Midbrain (tissue), 1 donor: ENCODE measurements at places on chromosomes 3 and 15.

- DNase-seq: no peak
Observed at GRCh38 chr3:59451800-59452746, 402.2 kb upstream of the CFAP20DC start.

DNA sequence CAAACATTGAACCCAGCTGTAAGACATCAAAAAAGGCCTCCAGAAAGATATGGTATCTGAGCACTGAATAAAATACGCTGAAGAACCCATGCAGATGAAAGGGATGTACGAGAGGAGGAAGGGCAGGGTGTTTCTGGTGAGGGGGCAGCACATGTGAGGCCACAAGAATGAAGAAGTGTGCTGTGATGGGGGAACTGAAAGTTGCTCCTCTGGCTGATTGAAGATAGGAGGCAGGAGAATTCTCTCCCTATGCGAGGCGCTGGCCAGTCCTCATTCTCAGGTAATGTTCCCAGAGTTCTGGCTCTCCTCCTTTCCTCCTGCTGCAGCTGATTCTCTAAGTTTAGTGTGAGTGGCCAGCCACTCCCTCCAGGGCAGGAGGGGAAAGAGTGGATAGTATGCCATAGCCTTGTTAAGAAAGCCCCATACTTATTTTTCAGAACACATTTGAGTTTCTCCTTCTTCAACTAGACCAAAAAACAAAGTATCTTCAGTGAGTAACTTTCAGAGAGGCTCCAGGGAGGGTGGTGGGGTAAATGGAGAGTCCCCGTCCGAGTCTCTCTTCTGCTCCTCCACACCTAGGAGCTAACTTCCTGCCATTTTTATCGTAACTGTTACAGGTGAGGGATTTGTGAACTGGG lies 26.9 kb upstream of the MYO1E start:
- peak; percentile 13 for DNase-seq

- DNase-seq: peak; percentile 47
Observed at GRCh38 chr3:108103886-108104797, 13.3 kb upstream of the CD47 start.

DNA sequence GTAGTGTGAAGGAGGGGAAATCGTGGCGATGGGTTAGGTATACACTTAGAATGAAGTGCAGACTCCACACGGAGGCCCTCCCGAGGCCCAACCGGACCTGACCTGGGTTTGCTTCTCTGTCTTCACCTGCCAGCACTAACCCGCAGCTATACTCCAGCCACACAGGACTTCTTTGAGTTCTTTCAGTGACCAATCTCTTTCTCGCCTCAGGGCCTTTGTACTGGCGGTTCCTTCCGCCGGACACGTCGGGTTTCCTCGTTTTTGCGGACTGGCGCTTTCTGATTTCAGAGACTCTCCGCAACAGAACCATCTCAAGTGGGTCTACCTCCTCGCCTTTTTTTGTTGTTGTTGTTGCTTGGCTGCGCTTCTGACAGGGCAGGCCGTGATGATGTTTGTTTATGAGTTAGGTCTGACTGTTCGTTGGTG lies at the start of gene NEIL1:
TSS of gene NEIL1 (plus strand) at position 244 of the 426 bp plus-strand sequence. CDS start 1,867 bp downstream, outside the sequence.
- DNase-seq: no peak

- DNase-seq: no peak
Observed at GRCh38 chr3:124383846-124384466, 346.3 kb upstream of the UMPS start.

GRCh38 chr3:78912259-78912658 lies 855.5 kb downstream of the ROBO1 start:
- no peak for DNase-seq

DNA sequence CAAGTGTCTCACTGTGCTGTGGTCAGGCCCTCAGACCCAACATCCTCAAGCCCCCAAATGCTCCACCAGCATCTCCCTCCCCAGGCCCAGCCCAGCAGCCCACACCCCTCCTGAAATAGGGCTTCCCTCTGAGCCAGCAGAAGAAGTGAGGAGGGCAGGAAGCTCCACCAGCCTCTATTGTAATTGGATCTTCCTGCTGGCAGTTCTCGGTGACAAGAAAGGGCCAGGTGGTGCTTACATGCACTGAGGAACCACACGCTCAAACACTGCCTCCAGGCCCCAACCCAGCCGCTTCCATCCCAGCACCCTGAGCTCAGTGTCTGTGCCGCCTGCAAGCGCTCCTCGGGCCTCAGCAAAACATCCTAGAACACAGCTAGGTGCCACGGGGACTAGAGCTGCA lies 96.7 kb downstream of the ATP10A start:
- DNase-seq: no peak

- DNase-seq: no peak
Observed at GRCh38 chr15:66631616-66632263, 65.9 kb upstream of the LCTL start.

- DNase-seq: no peak
Observed at GRCh38 chr3:74842649-74843048, 228.2 kb upstream of the CNTN3 start.

DNA sequence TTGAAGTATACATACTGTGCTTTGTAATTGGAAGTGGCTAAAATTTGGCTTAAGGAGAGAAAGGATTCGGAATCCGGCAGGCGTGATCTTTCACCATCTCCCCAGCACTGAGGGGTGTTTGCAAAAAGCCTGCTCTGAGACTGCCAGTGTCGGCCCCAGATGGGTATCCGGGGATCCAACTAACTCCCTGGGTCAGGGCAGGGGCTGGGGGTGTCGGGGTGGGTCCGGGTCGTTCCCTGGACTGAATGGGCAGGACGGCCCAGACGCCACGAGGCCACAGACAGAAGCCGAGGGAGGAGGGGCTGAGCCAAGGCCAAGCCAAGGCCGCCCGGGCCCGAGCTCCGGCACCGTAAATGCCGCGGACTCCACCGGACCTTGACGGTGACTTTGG lies 349 bp downstream of the PPIB start:
- DNase-seq: no peak

- no peak for DNase-seq
Observed at GRCh38 chr3:193389335-193389734, 10.8 kb upstream of the ATP13A5 start.

- no peak for DNase-seq
Observed at GRCh38 chr15:55736756-55737155, 6.2 kb downstream of the PRTG start.

- DNase-seq: no peak
Observed at GRCh38 chr3:190722181-190722905, 140.2 kb downstream of the GMNC start.

GRCh38 chr15:51706291-51706690 lies 25.0 kb downstream of the SCG3 start:
- no peak for DNase-seq

DNA sequence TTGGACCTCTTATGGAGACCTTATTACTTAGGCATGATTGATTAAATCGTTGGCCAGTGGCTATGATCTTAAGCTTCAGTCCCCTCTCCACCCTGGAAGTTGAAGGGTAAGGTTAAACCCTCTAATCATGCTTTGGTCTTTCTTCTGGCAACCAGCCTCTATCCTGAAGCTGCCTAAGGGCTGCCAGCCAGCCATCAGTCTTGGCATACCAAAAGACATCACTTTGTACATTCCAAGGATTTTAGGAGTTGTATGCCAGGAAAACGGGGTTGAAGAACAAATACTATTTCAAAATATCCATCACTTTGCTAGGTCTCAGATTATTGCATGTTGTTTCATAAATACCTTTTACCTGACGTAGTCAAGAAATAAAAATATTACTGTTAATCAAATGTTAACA lies 28.9 kb downstream of the UBE2E2 start:
- no peak for DNase-seq

GRCh38 chr3:115885621-115886020 lies 262.3 kb downstream of the GAP43 start:
- no peak for DNase-seq

GRCh38 chr3:156033428-156033827 lies 87.0 kb upstream of the KCNAB1 start:
- DNase-seq: no peak

DNA sequence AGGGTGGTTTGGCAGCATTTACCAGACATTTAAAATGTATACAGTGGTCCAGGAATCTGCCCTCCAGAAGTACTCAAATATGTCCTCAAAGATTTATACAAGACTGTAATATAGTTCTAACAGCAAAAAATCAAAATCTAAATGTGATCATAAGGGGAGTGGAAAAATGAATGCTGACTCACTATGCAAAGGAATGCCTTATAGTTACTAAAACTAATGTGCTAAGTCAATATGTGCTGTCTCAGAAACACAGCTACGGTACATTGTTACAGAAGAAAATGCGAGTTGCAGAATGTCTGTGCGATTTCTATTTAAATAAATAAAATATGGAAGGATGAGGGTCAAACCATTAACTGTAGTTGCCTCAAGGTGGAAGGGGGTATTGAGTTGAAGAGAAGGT lies 230.1 kb upstream of the UBE2E1 start:
- DNase-seq: no peak

GRCh38 chr15:81291916-81292522 lies 31.9 kb downstream of the STARD5 start:
- no peak for DNase-seq

DNA sequence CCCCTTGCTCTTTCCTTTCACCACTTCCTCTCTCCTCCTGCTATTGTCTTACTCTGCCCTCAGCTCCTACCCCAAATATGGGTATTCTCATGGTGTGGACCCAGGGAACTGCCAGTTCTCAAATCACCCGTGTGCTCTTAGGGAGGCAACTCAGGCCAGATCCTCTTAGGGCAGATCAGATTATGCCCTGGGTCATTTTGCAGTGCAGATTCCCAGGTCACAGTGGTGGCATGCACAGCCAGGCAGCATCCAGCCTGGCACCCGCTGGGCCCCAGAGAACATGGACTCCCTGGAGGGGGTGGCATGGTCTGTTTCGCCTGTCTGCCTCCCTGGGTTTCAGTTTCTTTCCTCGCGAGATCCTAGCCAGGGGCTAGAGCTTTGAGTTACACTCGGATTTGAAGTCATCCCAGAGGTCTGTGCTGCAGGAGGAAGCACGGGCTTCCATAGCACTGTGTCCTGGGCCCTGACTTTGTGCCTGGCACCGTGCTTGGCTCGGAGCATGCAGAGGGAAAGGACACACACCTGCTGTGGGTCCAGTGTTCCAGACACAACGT lies 96.1 kb downstream of the TOP2B start:
- DNase-seq: no peak

- DNase-seq: no peak
Observed at GRCh38 chr3:189531271-189531670, 99.9 kb upstream of the TP63 start.

DNA sequence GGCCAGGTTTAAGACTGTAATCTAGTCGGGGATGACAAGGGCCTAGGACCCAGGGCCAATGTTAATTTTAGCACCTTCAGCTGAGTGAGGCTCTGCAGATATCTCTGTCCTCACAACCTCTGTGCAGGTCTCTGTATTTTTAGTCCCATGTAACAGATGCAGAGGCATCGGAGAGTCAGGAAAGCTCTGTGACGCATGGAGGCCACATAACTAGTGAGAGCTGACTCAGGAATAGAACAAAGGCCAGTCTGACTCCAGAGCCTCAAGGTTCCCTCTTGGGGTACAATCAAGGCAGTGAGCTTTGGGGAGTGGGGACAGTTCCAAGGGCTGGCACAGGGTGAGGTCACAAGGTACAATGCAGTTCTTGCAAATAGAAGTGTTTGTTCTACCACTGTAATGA lies 31.0 kb downstream of the FSTL1 start:
- peak; percentile 10 for DNase-seq

DNA sequence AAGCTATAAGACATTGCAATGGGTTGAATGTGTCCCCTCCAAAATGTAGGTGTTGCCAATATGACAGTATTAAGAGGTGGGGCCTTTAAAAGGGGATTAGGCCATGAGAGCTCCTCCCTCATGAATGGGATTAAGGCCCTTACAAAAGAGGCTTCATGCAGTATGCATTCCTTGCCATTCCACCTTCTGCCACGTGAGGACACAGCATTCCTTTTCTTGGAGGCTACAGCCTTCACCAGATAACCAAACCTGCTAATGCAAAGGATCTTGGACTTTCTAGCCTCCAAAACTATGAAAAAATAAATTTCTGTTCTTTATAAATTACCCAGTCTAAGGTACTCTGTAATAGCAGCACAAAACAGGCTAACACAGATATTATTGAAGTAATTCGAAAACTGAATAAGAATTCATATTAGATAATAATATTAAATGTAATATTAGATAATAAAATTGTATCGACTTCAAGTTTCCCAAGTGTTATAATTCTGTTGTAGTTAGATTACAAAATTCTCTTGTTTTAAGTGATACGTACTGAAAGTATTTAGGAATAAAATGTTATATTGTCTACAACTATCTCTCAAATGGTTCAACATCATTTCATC lies 29.4 kb upstream of the ATP8B4 start:
- DNase-seq: no peak

- DNase-seq: no peak
Observed at GRCh38 chr15:27846722-27847395, 252.3 kb downstream of the OCA2 start.

DNA sequence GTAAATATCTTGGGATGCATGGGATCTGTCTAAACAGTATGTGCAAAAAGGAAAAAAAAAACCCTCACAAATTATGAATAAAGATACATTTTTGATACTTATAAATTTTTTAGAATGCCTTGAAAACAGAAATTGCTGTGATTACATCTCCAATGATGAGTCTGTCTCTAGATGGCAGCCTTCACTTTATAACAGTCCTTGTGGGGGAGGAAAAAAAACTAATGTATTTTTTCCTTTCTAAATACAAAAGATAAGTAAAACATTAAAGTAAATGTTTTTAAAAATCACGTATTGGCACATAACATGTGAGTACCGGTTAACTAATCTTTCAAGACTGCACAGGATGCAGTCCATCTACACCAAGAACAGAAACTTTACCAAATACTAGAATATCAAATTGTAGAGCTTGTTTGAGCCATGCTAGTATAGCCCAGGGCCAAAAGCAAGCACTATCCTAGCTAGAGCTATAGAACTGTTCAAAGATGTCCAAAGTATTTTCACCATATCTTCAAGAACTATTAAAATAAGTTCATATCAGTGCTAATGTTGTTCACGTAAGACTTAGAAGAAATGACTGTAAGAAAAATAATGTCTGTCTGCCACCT lies 206.4 kb downstream of the STAG1 start:
- peak; percentile 62 for DNase-seq

DNA sequence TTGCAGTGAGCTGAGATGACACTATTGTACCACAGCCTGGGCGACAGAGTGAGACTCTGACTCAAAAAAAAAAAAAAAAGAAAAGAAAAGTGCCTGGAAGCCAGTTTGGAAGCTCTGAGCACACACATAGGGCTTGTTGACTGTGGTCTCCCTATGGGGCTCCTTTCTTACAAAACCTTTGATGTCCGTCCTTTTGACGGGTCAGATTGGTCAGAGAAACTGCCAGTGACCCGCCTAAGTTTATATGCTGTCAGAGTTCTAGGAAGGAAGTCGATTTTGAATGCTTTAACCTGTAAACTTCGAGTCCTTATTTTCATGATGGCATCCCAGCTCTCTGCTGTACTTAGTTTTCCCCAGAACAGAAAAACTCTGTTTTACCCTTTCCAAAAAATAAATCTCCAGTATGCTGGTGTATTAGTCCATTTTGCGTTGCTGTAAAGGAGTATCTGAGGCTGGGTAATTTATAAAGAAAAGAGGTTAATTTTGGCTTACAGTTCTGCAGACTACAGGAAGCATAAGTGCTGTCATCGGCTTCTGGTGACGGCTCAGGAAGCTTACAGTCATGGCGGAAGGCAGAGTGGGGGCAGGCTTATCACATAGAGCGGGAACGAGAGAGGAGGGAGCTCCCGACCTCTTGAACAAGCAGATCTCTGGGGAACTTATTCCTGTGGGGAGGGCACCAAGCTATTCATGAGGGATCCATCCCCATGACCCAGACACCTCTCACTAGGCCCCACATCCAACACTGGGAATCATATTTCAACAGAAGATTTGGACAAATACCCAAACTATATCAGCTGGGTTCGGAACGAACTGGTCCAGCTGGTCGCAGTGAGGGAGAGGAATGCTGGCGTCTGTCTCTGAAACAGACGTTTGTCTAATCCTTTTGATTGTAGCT lies 72.3 kb downstream of the LMLN start:
- DNase-seq: no peak

- no peak for DNase-seq
Observed at GRCh38 chr15:57403566-57404325, 27.4 kb downstream of the CGNL1 start.
